SW480 (cell line): ENCODE measurements at places on chromosomes 6 and 20.
A peak's percentile ranks its signal among the peaks of the same experiment; 100 is the strongest.

DNA sequence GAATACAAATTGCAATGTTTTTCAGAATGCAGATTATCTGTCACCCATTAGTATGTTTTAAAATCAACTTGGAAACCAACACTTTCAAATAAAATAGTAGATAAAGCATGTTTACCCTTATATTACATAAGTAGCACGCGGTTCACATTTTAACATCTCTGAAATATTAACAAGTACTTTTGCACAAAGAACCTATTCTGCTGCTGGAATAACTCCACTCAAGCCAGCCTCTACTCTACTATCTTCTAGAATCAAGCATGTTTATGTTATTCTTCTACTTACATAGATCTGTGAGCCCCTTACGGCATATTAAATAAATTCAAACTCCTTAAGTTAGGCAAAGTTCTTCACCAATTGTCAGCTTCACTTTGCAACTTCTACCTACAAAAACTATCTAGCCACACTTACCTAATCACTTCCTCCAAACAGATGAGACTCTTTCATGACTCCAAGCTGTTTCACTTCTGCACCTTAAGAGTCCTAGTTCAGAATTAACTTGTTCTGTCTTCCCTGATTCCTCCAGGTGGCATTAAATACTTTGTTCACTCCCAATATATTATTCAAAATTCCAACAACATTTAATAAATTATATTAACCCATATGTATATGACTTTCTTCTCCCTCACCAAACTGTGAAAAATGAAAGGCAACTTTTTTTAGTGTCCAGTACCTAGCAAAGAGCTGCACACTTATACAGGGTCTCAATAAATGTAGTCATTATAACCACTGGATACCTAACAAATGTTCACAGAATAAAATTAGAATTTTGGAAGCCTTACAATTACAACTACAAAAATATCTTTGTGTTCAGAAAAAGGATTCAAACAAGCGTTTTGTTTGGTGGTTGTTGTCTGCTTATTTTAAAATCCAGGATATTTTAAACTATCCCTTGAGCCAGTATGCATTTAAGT, 12.1 kb downstream of the CEP85L start:
- no peak for DNase-seq

DNA sequence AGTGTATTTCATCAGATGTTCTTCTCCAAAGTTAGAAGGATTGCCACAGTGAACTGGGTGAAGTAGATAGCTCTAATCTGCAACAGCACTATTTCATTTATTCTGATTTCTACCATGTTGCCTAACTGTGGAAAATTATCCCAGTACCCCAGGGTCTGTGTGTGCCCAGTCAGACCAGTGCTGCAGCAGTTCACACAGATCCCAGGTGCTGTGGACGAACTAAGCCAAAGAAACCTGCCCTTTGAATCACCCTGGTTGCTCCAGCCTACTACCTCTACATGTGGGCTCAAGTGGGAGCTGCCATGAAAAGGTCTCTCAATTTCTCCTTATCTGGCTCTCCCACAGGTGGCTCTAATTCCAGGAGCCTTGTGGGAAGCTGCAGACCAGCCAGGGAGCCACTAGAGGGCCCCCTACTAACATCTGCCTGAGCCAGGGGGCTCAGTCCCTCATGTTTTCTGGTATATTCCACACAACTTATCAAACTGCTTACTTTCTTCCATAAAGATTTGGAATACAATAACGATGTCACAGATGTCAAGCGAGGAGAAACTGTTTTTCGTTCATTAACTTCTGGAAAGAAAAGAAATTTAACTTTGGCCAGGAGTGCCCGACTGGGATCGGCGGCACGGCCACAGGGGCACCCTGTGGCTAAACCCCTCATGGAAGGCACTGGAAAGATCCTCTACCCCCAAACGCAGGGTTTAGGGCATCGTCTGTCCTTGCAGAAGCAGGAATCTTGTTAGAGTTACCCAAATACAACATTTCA, 31.6 kb upstream of the LY86 start:
- peak; percentile 50 for DNase-seq

DNA sequence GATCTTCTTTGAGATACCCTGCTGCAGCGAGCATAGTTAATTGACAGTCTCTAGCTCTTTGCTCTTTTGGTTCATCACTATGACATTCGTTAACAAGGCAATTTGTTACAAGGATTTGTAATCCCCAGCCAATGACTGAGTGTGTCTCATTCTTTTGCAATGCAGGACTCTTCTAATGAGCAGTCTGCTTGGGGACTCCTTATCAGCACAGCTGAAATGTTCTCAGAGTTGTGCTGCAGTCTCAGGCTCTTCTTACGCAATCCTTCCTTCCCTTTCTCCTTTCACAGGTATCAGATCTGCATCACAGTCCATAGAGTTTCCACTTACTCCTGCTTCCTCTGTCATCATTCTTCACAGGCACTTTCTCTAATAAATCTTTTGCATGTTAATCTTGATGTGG, 161.2 kb upstream of the OGFRL1 start:
- DNase-seq: no peak

GRCh38 chr20:47606983-47607613, 105.4 kb downstream of the NCOA3 start:
- peak; percentile 48 for DNase-seq

GRCh38 chr6:137737836-137738596, 129.0 kb upstream of the TNFAIP3 start:
- DNase-seq: no peak

GRCh38 chr20:32494483-32495216, 90.5 kb downstream of the NOL4L start:
- DNase-seq: no peak

DNA sequence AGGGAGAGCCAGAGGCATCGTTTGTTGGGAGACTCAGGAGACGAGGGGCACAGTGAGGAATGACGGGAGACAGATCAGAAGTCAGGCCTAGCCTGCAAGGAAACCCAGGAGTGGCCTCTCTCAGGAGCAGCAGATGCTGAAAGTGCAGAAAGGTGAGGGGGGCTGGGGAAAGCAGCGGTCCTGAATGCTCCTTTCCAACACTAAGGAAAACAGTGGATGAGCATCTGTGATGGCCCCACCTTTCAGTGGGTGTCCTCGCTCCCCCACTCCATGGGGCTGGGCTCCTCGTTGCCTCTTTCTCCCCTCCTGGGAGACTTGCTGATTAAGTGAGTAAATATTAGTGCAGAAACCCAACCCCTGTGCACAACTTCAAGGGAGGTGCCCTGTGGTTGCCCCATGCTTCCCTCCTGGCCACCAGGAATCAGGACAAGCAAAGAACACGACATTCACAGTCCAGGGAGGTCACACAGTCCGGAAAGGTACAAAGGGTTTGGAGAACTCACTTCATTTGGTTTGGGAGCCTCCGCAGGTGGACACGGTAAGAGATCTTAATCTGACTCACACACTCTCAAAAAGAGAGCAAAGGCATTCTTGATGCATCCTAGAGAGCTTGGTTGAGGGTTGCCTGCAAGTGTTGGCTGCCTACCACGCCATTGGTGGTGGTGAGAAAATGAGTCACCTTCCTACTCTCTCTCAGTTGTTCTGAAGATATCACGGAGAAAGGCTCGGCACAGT, 9.7 kb upstream of the BPIFB1 start:
- DNase-seq: no peak

DNA sequence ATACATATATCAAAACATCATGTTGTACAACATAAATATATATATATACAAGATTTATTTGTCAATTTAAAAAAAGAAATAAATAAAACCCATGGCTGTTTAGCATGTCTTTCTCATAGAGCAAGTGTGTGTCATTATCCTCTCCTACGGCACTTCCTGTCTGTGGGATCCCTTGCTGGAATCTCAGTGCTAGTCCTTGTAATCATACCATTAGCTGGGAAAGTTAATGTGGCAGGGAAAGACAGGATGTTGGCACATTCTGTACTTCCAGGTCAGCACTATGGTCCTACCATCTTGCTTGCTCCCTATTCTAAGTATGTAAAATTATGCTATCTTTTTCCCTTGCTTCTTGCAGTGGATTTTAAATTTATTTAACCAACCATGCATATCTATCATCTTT, 9.5 kb upstream of the SLC17A3 start:
- DNase-seq: no peak
